Glomerular endothelial cell (primary cell): ENCODE measurements at places on chromosomes 5 and 9. TPM values are rescaled to one million over a fixed set of nuclear protein-coding genes. Genes with fewer than 3 reads are reported as not detected.

The TIMD4 gene
- not detected in 2 replicates for total RNA-seq

- no peak for DNase-seq
Observed at GRCh38 chr9:33189331-33189791, 22.2 kb upstream of the B4GALT1 start.

- DNase-seq, result no peak
Observed at GRCh38 chr5:30997681-30998080, 195.8 kb upstream of the CDH6 start.

- no peak for DNase-seq
Observed at GRCh38 chr9:128498911-128499310, 5.6 kb upstream of the GLE1 start.

DNA sequence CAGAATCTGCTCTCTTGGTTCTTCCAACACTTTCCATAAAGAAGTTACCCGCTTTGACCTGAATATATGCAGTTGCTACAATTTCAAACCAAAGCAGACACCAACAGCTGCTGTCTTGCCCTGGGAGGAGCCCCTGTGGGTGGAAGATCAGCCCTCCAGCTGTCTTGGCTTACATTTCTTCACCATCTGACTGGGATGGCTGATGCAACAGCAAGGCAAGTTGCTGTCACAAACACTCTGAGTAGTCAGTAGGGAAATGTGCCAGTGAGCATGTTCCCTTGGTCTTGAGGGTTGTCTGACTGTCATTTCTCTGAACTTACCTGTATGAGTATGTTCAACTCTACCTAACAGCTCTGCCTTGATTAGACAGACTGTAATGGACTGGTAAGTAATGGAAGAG, 152.9 kb downstream of the SGCD start:
- no peak for DNase-seq

- no peak for DNase-seq
Observed at GRCh38 chr5:58918021-58918729, 335.3 kb downstream of the RAB3C start.

GRCh38 chr5:117982691-117983090, 1005.7 kb downstream of the DTWD2 start:
- DNase-seq, result no peak

GRCh38 chr5:37071901-37072581, 177.1 kb downstream of the CPLANE1 start:
- peak; percentile 47 for DNase-seq

DNA sequence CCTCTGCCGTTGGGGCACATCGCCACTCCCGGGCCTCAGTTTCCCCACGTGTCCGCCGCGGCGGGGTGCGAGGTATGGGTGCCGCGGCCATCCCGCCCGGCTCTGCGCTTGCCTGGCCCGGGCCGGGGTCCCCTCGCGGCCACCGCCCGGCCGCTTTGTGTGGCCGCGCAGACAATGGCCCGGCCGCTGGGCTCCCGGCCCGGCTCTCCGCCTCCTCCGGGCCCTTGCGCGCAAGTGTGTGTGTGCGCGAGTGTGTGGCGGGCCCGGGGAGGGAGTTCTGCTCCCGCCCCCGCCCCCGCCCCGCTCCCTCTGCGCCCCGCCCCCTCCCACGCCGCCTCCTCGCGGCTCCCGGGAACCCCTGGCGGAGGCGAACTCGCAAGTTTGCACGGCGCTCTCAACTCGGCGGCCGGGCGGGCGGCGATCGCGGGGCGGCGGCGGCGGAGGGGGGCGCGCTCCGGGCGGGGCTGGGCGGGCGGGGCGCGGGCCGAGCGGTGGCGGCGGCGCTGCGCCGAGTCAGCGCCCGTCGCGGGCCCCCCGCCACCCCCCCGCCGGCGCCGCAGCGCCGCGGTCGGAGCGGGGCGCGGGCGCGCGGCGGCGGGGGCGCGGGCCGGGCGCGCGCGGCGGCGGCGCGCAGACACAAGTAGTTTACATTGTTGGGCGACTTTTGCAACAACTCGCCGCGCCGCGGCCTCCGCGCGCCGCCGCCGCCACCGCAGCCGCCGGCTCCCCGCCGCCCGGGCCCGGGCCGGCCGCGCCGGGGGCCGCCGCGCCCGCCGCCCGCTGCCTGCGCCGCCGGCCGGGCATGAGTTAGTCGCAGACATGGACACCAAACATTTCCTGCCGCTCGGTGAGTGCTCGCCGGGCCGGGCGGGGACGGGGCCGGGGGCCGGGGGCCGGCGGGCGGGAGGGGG, at the start of gene RXRA:
Gene RXRA (plus strand): TSS at position 643 of the 911 bp plus-strand sequence. CDS start 177 bp downstream, at position 820.
- no peak for DNase-seq

GRCh38 chr9:126722252-126722921, 82.5 kb upstream of the ZBTB43 start:
- DNase-seq, result no peak

GRCh38 chr5:50864466-50864865, 198.0 kb downstream of the PARP8 start:
- no peak for DNase-seq
